ENCODE measurements at places on chromosomes 7 and 10. TPM values are rescaled to one million over a fixed set of nuclear protein-coding genes. Genes with fewer than 3 reads are reported as not detected.

Gene DEPP1
- total RNA-seq = 79.1 TPM

Gene NKX2-3
- total RNA-seq = 0.34 TPM

Gene CXCL12
- 88.8 TPM for total RNA-seq

Gene JAKMIP3
- total RNA-seq = 0.83 TPM

Gene SPOCK2
- 4.6 TPM for total RNA-seq

Gene NRAP
- total RNA-seq = not detected

Gene ELAPOR2
- 19.3 TPM for total RNA-seq

Gene AKR1C8
- total RNA-seq = not detected

Gene HHEX
- 8.6 TPM for total RNA-seq

- no peaks in the 10 kb centered on the region for H3K27me3 ChIP-seq
- H3K4me3 ChIP-seq = no peak overlapping the region
- no peaks in the 10 kb centered on the region for H3K4me1 ChIP-seq
- peak; percentile 42 for DNase-seq
- H3K36me3 ChIP-seq = no peaks in the 10 kb centered on the region
Observed at GRCh38 chr10:1860351-1860750, 123.0 kb upstream of the ADARB2 start.

- no peaks in the 10 kb centered on the region for H3K27me3 ChIP-seq
- DNase-seq = no peak
- H3K36me3 ChIP-seq = no peaks in the 10 kb centered on the region
- H3K27ac ChIP-seq = no peak overlapping the region
- no peaks in the 10 kb centered on the region for H3K4me1 ChIP-seq
Observed at GRCh38 chr10:83225781-83226180, 913.5 kb upstream of the GHITM start.

- no peaks in the 10 kb centered on the region for H3K27me3 ChIP-seq
- no peaks in the 10 kb centered on the region for H3K36me3 ChIP-seq
- no peak for DNase-seq
- no peaks in the 10 kb centered on the region for H3K4me1 ChIP-seq
- no peak overlapping the region for H3K27ac ChIP-seq
Observed at GRCh38 chr7:107427462-107427861, 42.4 kb upstream of the GPR22 start.

DNA sequence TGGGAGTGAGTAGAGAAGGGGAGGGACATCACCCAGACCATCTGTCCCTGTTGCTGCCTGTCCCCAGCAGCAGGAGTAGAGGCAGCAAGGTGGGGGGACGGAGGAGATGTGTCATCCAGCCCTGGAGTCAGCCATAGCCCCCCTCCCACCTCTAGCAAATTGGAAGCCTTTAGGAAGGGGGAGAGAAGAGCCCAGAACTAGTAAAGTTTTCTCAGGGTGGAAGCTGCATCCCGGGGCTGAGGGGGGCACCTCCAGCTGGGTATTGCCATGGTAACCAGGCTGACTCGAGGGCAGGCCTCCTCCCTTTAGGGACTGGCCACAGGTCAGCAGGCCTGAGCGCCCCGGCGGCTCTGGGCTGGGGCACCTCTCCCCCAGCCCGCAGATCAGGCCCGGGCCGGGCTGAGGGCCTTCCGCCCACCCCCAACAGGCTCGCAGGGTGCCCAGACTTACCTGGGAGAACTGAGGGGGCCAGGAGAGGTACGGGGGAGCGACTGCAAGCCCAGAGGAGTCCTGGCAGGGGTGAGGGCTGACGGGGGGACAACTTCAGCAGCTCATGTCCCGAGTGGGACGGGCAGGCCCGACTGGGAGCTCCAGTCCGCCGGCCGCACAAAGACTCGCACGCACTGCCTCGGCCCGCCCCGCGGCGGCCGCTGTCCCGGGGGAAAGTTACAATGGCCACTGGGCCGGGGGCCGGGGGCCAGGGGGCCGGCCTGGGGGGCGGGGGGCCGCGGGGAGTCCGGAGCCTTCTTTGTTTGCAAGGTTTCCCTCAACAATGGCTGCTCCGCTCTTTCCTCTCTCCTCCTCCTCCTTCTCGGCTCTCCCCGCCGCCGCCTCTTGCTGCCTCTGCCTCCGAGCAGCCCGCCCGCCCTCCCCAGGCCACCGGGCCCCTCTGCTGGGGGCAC is 6.0 kb downstream of the LDB1 start:
- peaks cover 26% of the 10 kb centered on the region for H3K36me3 ChIP-seq
- H3K4me3 ChIP-seq = peak overlapping the region; percentile 59
- no peaks in the 10 kb centered on the region for H3K27me3 ChIP-seq
- peaks cover 62% of the 10 kb centered on the region for H3K4me1 ChIP-seq
- H3K27ac ChIP-seq = peak overlapping the region; percentile 99

DNA sequence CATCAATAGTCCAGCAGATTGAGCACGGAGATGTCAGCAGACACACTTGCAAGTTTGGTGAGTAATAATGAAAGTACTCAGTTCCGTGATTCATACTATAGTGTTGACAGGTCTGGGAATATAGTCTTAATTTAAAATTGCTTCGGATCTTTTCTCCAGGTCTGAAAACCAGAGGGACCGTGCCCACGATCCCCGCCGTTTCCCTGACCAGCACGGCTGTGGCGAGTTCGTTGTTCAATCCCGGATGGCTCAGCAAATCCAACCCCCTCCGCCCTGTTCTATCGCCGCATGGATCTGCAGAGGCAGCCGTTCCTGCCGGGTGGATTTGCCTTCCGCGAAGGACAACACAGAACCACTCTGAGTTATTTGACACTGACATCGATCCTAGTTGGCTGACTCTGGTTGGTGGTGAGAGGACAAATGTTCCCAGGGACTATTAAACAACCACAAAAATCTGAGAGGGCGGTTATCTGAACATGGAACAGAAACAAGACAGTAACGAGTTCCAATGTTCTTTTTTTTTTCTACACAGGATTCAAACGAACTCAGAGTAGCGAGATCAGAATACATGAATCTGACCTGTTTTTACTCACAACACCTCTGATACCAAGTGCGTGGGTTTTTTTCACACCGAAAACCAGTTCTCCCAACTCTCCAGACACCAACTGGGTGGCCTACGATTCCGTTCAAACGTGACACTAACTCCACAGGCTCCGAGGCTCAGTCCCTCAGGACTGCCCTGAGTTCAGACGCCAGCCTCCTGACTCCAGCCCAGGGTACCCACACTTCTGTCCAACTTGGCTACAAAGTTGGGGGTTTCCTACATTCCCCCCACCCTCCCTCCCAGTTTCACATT is 52.7 kb downstream of the RBM17 start:
- DNase-seq = no peak
- H3K27me3 ChIP-seq = no peaks in the 10 kb centered on the region
- H3K36me3 ChIP-seq = no peaks in the 10 kb centered on the region
- no peak overlapping the region for H3K27ac ChIP-seq
- H3K4me1 ChIP-seq = peaks cover 26% of the 10 kb centered on the region
- H3K4me3 ChIP-seq = no peak overlapping the region

- no peaks in the 10 kb centered on the region for H3K27me3 ChIP-seq
- no peak overlapping the region for H3K4me3 ChIP-seq
- peaks cover 27% of the 10 kb centered on the region for H3K36me3 ChIP-seq
- no peak for DNase-seq
Observed at GRCh38 chr7:134995239-134996096, 9.2 kb downstream of the AGBL3 start.

GRCh38 chr10:70493660-70494234 is 15.2 kb downstream of the PALD1 start:
- H3K4me3 ChIP-seq = no peak overlapping the region
- peaks cover 23% of the 10 kb centered on the region for H3K4me1 ChIP-seq
- DNase-seq = no peak

GRCh38 chr7:45987521-45988290 is 66.6 kb upstream of the IGFBP3 start:
- no peaks in the 10 kb centered on the region for H3K4me1 ChIP-seq
- H3K36me3 ChIP-seq = no peaks in the 10 kb centered on the region
- no peak overlapping the region for H3K27ac ChIP-seq
- H3K4me3 ChIP-seq = no peak overlapping the region
- no peaks in the 10 kb centered on the region for H3K27me3 ChIP-seq
- DNase-seq = peak; percentile 83

GRCh38 chr10:70432101-70432500 is 9.4 kb downstream of the NODAL start:
- H3K4me1 ChIP-seq = peaks cover 36% of the 10 kb centered on the region
- no peak for DNase-seq
- no peaks in the 10 kb centered on the region for H3K27me3 ChIP-seq
- peaks cover 29% of the 10 kb centered on the region for H3K36me3 ChIP-seq
- peak overlapping the region; percentile 82 for H3K27ac ChIP-seq
- H3K4me3 ChIP-seq = no peak overlapping the region

GRCh38 chr10:80536361-80536835 is 1.3 kb upstream of the SH2D4B start:
- DNase-seq = no peak
- H3K4me1 ChIP-seq = peaks cover 8% of the 10 kb centered on the region
- H3K36me3 ChIP-seq = no peaks in the 10 kb centered on the region
- H3K27ac ChIP-seq = peak overlapping the region; percentile 62
- peak overlapping the region; percentile 49 for H3K4me3 ChIP-seq

GRCh38 chr7:55965805-55966421 is 1.5 kb downstream of the NIPSNAP2 start:
- H3K27ac ChIP-seq = peak overlapping the region; percentile 95
- peaks cover 34% of the 10 kb centered on the region for H3K36me3 ChIP-seq
- H3K4me3 ChIP-seq = peak overlapping the region; percentile 74
- peaks cover 28% of the 10 kb centered on the region for H3K4me1 ChIP-seq

- peak overlapping the region; percentile 47 for H3K27ac ChIP-seq
- DNase-seq = no peak
- peaks cover 26% of the 10 kb centered on the region for H3K36me3 ChIP-seq
Observed at GRCh38 chr10:30463944-30464451, 30.0 kb downstream of the MAP3K8 start.

GRCh38 chr7:5636914-5637313 is 144.5 kb downstream of the RNF216 start:
- no peak for DNase-seq
- H3K27ac ChIP-seq = peak overlapping the region; percentile 75
- no peak overlapping the region for H3K4me3 ChIP-seq
- H3K27me3 ChIP-seq = no peaks in the 10 kb centered on the region

DNA sequence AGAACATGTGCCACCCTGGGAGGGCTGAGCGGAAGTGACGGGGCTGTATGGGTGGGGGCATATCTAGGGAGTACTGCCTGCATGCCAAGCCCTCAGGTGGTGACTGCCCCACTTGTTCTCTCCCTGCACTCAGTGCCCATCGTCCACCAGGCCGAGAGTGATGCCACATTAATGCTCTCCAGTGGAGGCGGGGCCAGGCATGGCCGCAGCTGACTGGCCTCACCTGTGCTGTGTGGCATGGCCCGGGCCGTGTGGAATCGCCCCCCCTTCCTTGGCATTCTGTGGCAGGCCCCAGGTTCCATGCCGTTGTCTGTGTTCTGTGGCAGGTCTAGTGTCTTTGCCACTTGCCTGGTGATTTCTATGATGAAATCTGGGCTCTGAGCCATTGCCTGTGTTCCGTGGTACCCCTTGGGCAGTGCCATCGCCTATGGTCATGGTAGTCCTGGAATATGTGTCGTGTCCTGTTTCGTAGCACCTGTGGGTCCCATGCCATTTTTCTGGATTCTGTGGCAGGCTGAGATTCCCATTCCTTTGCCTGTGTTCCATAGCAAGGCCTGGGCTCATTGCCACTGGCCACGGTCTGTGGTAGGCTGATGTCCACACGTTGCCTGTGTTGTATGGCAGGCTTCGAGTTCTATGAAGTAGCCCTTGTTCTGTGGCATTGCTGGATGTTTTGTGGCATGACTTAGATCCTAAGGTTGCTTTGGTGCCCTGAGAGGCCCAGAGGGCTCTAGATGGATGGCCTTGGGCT is 8.9 kb downstream of the FLNC start:
- no peak overlapping the region for H3K4me3 ChIP-seq
- peaks cover 93% of the 10 kb centered on the region for H3K36me3 ChIP-seq
- peak overlapping the region; percentile 97 for H3K27ac ChIP-seq

GRCh38 chr7:135253851-135254771 is 20.5 kb downstream of the STRA8 start:
- H3K4me1 ChIP-seq = peaks cover 26% of the 10 kb centered on the region
- H3K36me3 ChIP-seq = no peaks in the 10 kb centered on the region
- no peaks in the 10 kb centered on the region for H3K27me3 ChIP-seq

DNA sequence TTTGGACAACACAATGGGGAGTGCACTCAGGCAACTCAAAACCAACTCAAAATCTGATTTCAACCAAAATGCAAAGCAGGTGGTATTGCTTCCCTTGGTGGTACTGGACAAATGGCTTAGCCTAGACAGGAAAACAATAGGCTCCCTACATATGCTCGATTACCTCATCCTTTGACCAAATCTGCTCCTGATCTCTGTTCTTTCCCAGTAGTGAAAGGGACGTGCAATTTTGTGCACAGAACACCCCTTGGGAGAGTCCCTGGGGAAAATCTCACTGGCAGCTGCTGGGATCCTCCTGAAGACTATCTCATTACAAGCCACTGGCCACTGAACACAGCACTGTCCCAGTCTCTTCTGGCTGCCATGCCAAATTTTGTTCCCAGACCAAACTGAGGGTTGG is 149.2 kb upstream of the VSTM2A start:
- no peaks in the 10 kb centered on the region for H3K27me3 ChIP-seq
- H3K27ac ChIP-seq = no peak overlapping the region
- H3K36me3 ChIP-seq = no peaks in the 10 kb centered on the region
- no peak for DNase-seq

DNA sequence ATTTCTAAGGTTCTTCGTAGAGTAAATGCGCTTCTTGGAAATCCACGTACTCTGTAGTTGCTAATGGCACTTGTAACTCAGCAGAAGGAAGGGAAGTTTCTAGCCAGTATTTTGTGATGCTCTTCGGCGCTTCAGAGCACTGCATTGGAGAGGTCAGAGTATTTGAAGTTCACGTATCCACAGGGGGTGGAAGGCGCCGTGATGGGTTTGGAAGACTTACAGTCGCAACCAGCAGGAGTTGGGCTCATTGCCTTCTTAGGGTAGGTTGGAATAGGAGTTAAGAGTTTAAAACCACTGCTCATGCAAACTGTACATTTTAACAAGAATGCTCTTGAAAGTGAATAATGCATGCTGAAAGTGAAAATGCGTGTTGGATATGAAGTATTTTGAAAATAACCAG is 49.1 kb downstream of the SHH start:
- no peak for DNase-seq
- no peaks in the 10 kb centered on the region for H3K27me3 ChIP-seq
- H3K4me3 ChIP-seq = no peak overlapping the region

DNA sequence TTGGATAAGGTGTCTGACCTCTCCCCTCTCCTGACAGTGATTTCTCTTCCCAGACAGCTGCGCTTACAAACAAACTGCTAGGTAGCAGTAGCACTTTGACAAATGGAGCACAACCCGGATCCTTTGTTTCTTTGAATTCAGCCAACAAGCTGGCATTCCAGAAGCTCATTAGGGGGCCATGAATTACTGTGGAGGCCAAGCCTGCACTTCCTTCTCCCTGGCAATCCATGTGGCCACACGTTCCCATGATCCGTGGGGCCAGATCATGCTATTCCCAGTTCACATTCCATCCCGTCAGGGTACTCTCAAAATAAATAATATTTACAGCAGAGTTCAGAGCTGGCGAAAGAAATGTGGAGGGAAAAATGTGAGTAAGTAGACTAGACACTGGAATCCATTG is 172.4 kb downstream of the PRPF18 start:
- DNase-seq = no peak
- no peak overlapping the region for H3K27ac ChIP-seq
- H3K4me3 ChIP-seq = no peak overlapping the region
- no peaks in the 10 kb centered on the region for H3K36me3 ChIP-seq

GRCh38 chr10:98224509-98224908 is 43.5 kb downstream of the LOXL4 start:
- no peak overlapping the region for H3K4me3 ChIP-seq
- H3K27ac ChIP-seq = no peak overlapping the region
- DNase-seq = no peak
- no peaks in the 10 kb centered on the region for H3K36me3 ChIP-seq
- H3K4me1 ChIP-seq = peaks cover 14% of the 10 kb centered on the region
